B cell (primary cell): ENCODE measurements at places on chromosomes 7 and 10.
A peak's percentile ranks its signal among the peaks of the same experiment; 100 is the strongest.

GRCh38 chr10:123970927-123971286, 79.3 kb upstream of the CPXM2 start:
- no peak for DNase-seq

DNA sequence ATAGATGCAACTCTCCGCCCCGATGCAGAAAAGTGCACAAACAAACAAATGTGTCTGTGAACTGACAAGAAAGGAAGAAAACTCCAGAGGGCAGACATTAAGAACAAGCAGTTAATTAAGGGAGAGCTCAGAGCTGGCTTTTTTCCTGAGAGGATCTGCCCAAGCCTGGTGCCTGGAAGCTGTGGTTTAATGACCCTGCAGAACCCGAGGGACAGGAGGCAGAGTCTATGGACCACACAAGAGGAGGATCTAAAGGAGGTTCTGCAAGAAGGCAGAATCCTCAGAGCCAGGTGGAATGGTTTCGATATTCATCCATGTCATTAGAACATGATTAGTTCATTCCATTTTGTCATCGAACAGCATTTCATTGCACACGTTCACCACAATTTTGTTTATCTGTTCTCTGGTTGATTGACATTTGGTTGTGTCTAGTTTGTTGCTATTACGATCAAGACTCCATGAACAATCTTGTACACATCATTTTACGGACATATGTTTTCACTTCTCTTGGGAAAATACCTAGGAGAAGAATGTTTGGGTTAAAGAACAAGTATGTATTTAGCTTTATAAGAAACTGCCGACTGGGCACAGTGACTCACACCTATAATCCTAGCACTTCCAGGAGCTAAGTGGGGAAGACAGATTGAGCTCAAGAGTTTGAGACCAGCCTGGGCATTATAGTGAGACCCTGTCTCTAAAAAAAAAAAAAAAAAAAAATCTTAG, 560.2 kb downstream of the CALN1 start:
- no peak for DNase-seq

GRCh38 chr7:86818903-86819302, 175.2 kb downstream of the GRM3 start:
- DNase-seq = no peak

DNA sequence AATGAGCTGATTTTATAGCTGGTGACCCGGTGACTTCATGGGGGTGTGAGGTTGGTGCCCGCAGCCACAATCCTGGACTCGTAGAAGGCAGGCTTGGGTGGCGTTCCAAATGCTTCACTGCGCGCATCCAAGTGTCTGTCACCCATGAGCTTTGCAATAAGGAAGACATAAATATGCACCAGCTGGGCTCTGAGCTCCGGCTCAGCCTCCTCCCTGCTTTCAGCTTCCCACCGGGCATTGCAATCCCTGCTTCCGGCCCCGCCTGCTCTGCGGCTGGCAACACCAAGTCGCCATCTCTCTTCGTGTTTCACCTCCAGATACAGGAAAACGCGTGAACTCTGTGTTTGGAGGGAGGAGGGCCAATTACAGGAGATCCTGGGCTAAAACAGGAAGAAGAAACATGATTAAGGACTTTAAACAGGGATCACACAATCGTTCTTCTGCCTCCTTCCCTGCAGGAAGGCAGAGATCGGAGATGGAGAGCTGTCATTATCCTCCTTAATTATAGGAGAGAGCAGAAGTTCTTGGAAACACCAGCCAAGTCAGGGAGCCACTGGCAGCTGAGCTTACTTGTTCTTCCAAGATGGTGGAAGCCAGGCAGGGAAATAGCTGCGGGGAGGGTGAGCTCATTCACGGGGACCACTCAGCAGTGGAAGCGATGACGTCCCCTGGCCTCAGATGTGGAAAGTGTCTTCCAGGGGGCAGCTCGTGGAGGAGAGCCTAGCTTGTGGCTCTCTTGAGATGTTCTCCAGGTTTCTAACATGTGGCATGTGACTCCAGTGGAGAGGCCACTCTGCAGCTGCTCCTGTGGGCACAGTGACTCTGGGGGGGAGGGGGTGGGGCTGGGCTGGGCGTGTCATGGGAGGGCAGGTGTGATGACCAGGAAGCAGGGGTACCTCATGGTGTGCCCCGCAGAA, 134.9 kb downstream of the CAMK1D start:
- DNase-seq = no peak

DNA sequence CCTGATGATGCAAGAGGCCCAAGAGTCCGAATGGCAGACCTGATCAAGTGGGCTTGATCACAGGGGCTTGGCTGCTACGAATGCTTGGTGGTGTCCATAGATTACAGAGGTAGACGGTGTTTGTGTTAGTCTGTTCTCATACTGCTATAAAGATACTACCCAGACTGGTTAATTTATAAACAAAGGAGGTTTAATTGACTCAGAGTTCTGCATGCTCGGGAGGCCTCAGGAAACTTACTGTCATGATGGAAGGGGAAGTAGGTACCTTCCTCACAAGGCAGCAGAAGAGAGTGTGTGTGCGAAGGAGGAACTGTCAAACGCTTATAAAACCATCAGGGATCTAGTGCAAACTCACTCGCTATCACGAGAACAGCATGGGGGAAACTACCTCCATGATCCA, 268.9 kb upstream of the KLF6 start:
- peak; percentile 48 for DNase-seq

GRCh38 chr7:35985126-35985754, 167.8 kb upstream of the EEPD1 start:
- DNase-seq = peak; percentile 77

GRCh38 chr10:16477757-16478156, 40.9 kb downstream of the PTER start:
- DNase-seq = no peak

- no peak for DNase-seq
Observed at GRCh38 chr10:120456626-120457430, at the start of gene PLPP4. TSS of gene PLPP4 (plus strand) at chr10:120457227. CDS start at chr10:120457306, 79 bp downstream.

DNA sequence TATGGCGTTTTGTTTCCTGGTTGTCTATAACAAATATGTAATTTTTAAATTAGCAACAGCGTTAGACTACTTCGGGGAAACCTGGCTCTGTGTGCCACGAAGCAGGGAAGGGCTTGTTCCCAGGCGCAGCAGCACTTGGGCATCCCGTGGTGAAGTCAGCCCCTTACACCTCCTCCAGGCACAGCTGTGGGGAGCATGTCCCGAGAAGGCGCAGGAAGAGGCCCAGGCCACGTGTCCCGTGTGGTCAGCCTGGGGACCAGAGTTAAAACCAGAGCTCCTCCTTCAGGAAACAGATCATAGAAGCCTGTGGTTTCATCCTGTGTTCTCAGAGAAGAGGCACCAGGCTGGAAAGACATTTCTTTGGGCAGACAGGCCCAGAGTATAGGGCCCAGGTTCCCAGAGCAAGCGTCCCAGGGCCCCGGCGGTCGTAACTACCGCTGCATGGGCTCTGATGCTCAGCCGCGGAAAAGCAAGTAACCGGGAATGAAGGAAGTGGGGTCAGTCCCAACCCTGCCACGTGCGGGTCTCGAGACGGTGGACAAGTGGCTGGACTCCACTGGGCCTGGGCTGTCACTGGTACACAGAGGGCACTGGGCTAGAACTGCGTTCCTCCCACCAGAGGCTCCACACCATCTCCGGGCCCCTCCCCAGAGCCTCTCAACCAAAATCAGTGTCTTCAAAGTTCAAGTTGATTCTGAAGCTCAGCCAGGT, 7.1 kb downstream of the NUDT1 start:
- peak; percentile 49 for DNase-seq

DNA sequence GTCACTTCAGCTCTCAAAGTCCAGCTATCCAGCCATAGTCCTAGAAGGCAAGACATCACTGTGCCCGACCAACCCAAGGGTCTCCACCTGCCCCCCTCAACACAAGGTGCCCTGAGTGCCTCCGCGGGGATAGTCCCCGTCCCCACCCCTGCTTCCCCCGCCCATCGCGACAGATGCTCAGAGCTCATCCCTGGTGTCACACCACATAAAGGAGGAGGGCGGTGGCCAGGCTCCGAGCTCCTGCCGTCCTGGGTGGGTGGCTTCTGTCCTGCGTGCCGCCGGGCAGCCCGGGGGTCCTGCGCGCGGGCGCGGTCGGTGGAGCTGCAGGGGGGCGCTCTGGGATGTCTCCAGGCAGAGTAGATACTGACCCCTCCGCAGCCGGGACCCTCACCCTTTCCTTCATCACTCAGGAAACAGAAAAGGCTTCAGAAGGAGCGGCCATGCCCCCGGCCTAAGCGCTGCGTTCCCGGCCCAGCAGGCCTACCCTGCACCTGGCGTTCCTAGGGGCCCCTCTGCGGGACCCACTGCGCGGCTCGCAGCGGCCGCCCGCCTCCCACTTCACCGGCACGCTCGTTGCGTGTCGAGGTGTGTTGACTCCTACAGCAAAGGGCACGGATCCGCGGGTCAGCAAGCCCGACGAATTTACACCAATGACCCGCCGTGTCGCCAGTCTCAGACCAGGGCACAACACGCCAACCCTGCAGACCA, 53.4 kb downstream of the ALOX5 start:
- DNase-seq = no peak

- peak; percentile 31 for DNase-seq
Observed at GRCh38 chr7:2431260-2431867, 28.0 kb downstream of the CHST12 start.

DNA sequence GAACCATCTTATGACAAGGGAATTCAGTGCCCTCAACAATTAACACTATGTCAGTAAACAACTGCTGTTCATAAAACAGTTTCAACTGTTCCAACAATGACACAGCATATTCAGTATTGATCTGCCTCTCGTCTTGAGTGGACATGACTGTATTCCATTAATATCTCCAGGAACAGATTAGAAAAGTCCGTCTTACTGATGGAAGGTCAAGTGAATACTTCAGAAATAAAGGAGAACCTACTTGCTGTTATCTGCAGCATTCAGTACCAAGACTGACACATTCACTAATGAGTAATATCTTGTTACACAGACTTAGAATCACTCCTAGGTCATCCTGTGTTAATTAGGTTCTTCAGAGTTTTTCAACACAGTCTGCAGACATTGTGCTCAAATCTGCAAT, 12.1 kb downstream of the KBTBD2 start:
- no peak for DNase-seq

DNA sequence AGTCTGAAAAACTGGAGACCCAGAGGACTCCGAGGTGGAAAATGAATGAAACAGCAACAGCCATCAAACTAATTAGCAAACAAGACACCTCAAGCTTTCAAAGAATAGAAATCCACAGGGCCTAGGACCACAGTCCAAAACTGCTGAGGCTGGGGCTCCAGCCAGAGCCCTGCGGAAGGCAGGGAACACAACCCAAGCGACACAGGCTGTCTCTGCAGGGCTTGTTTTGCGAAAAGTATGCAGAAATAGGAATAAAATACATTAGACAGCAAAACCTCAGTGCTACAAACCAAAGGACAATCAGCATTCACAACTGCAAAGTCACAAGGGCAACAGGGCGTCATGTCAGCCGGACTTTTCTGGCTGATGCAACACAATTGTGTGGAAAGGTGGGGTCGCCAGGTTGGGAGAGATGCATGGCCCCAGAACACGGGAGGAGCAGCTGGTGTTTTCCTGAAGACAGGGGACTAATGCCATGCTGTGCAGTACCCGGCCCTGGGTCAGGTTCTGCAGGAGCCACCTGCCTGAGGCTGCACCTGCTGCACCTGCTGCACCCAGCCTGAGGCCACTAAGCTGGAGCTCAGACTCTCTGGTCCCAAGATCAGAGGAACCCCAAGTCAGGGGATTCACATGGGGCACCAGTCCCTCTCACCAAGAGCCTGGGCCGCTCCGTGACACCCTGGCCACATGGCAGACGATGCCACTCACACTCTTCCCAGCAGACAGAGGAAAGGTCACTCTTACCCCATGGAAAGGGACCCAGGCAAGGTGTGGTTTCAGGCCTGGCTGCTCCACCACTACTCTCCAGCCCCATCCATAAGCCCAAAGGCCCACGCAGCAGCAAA, 74.2 kb downstream of the MAD1L1 start:
- no peak for DNase-seq

DNA sequence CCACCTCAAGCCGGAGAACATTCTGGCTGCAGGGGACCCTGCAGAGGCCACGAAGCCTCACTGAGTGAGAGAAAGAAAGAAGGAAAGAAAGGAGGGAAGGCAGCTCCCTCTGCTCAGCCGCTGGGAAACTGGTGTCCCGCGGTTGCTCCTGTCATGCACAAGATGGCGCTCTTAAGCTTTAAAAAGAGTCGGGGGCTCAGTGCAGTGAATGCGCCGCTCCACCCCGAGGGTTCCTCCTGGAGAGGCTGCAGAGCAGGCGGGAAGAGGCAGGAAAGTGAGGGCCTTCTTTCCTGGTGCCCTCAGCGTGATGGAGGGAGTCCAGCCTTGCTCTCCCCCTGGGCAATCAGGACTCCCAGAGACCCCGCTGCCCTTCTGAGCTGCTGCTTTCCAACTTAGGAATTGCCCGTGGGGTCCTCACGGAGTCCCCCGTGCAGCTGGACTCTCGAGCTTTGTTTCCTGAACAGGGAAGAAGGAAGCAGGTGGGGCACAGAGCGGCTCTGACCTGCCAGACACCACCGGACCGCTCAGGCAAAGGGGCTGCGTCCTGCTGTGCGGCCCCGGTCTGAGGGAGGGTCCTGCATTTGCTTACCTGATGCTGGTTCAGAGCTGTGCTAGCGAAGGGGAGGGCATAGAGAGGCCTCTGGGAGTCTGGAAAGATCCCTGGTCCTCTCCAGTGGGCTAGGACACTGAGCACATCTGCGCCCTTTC, 141.9 kb upstream of the MKI67 start:
- no peak for DNase-seq

DNA sequence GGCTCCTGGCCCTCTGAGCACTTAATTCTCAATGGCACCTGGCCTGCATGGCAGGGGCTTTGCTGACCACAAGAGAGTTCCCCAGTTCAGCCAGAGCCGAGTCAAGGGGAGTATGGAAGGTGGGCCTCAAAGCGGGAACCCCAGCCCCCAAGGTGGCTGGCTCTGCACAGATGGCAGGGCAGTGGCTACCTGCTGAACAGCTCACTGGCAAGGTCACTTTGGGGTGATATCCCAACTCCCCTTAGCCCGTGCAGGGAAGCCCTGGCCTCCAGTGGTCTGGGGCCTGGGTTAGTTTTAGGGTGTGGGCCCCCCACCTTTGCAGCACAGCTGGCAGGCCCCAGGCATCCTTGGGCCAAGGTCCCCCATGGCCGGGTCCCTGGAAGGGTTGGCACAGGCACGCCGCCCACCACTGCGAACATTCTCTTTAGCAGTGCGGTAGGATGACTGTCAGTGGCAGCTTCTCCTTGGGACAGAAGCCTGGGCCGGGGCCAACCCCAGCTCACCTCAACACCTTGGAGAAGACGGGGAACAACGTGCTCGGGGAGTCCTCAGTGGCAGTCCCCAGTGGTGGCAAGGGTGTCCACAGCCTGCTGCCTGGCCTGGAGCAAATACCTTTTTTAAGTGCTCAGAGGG, 36.8 kb downstream of the PPIF start:
- DNase-seq = no peak

- no peak for DNase-seq
Observed at GRCh38 chr7:1193593-1194424, 33.8 kb upstream of the ZFAND2A start.

GRCh38 chr10:118551535-118552100, 43.8 kb downstream of the PRLHR start:
- DNase-seq = no peak

- DNase-seq = no peak
Observed at GRCh38 chr10:71145352-71145945, 66.9 kb upstream of the UNC5B start.

GRCh38 chr10:119669975-119670640, 18.9 kb downstream of the BAG3 start:
- DNase-seq = no peak
